M059J (cell line): ENCODE measurements at places on chromosomes 11 and 22. TPM values are rescaled to one million over a fixed set of nuclear protein-coding genes. Genes with fewer than 3 reads are reported as not detected.

- DNase-seq: peak; percentile 16
Observed at GRCh38 chr11:72343006-72343756, 91.2 kb downstream of the CLPB start.

- no peak for DNase-seq
Observed at GRCh38 chr11:60184824-60185511, 2.1 kb upstream of the MS4A6A start.

- DNase-seq: peak; percentile 61
Observed at GRCh38 chr11:5368502-5369043, 15.0 kb upstream of the OR51M1 start.

DNA sequence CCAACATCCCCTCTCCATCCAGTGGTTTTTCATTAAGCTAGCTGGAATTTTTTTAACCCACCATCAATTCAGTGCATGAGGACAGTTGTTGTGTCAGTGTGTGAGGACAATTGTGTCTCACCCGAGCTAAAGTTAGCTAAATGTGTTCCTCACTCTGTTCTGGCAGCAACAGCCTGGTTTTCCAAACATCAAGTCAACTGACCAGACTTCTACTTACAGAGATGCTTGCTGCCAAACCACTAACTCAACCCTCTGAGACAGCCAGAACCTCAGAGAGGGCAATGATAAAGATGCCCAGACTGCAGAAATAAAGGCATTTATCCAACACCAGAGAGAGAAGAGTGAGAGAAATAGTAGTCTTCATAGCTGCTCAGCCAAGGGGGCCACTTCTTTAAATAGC lies 6.7 kb downstream of the PAMR1 start:
- DNase-seq: no peak

MYO18B gene
- total RNA-seq: not detected in 2 replicates
